ENCODE measurements at places on chromosomes 1 and 21. TPM values are rescaled to one million over a fixed set of nuclear protein-coding genes. Genes with fewer than 3 reads are reported as not detected.

DNA sequence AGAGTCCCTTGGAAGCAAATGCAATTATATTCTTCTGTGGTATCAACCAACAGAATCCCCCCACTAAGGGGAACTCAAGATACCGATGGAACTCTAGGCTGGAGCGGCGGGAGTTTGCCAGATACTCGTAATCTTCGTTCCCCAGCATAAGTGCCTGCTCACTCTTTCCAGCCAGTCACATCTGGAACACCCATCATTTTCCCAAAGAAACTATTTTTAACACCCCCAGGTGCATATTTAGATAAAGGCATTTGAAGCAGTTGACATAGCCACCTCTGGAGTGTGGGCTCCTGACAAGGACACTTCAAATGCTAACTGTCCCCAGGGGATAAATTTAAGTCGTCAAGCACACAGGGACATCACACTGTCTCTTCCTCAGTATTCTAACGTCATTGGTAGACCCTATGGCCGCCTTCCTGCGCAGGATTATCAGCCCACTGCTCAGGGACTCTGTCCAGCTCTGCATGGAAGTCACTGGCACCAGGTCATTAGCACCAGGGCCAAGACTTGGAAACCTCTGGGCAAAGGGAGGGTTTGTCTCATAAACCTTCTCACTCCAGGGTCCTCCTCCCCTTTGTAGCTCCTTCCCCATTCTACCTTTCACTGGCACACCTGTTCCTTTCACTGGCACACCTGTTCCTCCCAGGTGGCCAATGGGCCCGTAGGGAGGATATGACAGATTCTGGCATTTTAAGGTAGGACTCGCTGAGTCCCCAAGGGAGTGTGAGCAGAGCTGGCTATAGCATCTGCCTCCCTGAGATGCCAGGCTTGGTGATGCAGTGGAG, 48.8 kb downstream of the H3-3A start:
- no peak for DNase-seq

FCGR3B gene
- total RNA-seq: not detected

- DNase-seq: no peak
Observed at GRCh38 chr1:64769971-64770370, 25.1 kb downstream of the RAVER2 start.

GRCh38 chr1:185376840-185377635, 60.0 kb upstream of the IVNS1ABP start:
- no peak for DNase-seq

DNA sequence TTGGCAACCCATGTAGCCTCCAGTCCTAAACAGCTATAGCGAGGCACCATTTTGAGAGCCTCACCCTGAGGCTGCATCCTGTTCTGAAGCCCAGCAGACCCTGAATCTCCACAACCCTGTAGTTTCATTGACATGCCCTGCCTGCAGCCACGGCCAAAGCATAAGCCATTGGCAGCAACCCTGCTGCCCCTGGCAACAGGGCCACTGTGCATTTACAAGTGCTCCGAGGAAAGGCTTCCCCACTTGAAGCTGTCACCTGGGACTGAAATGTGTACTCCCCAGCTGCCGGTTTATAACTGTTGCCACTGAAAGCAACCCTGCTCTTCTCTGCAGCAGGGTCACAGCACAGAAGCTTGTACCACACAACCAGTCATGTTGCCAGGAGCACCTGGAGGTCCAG, 124.2 kb upstream of the OLFM3 start:
- DNase-seq: no peak

PLA2G2E gene
- not detected for total RNA-seq

PODN gene
- total RNA-seq: 6.5 TPM

DNA sequence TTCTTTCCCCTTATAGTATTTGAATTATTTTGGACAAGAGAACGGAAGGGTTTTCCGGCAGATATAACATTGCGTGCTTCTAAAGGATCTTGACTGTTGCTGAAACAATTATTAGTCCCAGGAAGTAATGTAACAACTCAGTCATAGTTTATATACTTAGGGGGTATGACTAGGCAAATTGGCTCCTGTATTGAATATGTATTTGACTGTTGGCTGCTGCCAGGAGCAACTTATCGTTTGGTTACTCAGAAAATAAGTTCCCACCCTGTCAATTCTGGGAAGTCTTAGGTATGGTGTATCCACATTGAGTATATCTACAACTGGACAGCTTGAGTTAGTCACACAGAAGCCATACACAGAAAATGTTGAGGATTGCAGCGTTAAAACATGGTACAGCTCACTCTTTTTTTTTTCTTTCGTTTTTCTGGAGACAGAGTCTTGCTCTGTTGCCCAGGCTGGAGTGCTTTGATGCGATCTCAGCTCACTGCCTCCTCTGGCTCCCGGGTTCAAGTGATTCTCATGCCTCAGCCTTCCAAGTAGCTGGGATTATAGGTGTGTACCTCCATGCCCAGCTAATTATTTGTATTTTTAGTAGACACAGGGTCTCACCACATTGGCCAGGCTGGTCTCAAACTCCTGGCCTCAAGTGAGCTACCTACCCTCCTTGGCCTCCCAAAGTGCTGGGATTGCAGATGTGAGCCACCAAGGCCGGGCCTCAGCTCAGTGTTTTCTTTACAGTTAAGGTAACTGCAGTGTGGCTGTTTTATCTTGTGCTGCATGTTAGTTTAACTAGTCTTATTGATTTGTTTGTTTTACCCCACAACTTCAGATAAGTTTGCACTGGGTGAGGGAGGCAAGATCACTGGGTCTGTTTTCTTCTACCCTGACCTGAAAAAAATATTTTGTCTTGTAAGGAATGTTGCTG, 10.2 kb downstream of the SMAP2 start:
- no peak for DNase-seq

DNA sequence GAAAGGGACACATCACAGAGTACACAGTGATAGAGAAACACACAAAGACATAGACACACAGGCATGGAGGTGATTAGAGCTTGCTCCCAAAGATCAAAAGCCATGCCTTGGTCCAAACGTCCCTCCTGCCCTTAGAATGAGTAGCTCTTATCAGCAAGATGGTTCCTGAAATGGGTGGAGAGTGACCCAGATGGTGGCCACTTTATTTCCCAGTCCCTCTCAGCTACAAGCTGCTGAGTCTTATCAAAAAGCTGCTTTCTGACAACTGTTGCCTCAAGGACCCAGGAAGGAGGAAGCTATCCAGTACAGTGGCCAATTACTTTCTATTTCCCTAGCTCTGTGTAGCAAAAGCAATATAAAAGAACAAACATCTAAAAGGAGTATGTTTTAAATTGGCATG, 7.7 kb upstream of the CLCA1 start:
- no peak for DNase-seq

- DNase-seq: no peak
Observed at GRCh38 chr1:155297384-155297783, 3.9 kb downstream of the PKLR start.

GRCh38 chr1:69175053-69175452, 392.7 kb upstream of the LRRC7 start:
- DNase-seq: no peak

DNA sequence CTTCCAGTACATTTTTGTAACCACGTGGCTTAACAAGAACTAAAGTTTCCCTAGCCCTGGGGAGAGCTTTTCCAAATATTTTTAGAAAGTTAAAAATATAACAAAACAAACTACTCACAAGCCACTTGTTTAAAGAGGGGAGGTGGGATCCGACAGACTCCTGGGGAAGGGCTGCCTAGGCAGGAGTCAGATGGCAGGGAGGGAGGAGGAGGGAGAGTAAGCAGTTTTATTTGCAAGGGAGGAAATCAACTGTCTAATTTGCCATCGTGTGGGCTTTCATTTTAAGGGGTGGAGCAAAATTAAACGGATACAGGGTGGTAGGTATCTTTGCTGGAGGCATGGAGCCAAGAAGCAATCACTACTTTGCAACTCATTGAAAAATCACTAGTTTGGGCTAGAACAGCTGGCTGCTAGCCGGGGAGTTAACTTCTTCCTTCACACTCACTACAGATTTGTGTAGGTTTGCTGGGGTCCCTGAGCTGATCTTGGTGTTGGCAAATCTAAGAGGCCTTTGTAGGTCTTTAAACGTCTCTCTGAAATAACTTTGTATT, 8.8 kb downstream of the BARHL2 start:
- no peak for DNase-seq

DNA sequence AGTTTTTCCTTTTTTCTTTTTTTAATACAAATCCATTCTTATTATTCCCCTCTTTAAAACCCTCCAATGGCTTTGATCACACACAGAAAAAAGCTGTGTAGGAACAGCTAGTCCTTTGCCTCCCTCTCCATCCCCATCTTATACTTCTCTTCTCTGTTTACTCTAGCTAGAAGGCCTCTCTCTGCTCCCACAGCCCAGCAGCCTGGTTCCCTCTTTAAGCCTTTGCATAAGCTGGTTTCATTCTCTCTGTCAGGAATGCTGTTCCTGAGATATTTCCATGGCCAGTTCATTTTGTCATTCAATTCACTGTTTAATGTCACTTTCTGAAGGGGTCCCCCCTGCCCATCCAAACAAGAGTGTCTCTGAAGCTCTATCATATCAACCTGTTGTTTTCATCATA, 143.3 kb upstream of the ST6GALNAC5 start:
- DNase-seq: no peak

GRCh38 chr1:23616292-23616824, 57.1 kb upstream of the ID3 start:
- DNase-seq: no peak

GRCh38 chr1:76473591-76473990, 393.7 kb upstream of the ST6GALNAC5 start:
- DNase-seq: no peak

DNA sequence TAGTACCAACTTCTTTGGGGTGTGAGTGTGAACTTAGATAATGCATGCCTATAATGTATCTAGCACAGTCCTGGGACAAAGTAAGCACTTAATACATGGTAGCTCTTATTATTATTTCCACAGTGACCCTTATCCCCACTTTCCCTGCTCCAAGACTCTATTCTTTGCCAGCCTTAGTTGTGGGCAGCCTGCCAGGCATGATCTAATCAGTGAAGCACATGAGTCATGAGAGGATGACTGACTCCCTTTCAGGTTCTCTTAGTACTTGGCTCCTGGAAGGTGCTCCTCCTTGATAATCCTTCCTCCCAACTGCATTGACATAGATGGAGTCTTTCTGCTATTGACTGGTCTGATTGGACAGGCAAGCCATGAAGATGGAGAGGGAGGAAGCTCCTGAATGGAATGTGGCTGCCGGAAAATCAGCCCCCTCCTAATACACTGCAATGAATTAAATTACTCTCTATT, 17.4 kb upstream of the GNG12 start:
- DNase-seq: no peak

- no peak for DNase-seq
Observed at GRCh38 chr1:209104646-209105045, 478.9 kb upstream of the CAMK1G start.

- no peak for DNase-seq
Observed at GRCh38 chr21:20377250-20377649, 621.0 kb upstream of the NCAM2 start.

DNA sequence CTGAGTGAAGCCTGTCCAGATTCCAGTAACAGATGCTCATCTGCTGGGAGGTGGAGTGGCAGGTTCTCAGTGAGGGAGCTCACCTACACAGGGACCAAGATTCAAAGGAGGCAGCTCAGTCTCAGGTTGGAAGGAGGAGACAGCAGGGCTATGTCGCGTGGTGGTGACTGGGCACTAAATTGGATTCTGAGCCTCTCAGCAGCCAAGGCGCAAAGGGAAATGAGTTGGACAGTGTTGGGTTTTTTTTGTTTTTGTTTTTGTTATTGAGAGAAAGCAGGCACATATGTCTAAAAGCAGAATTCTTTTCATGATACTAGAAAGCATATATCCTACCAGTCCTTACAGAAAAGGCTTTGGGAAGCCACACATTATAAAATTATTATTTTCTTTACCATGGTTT, 26.2 kb downstream of the UMODL1 start:
- no peak for DNase-seq

DNA sequence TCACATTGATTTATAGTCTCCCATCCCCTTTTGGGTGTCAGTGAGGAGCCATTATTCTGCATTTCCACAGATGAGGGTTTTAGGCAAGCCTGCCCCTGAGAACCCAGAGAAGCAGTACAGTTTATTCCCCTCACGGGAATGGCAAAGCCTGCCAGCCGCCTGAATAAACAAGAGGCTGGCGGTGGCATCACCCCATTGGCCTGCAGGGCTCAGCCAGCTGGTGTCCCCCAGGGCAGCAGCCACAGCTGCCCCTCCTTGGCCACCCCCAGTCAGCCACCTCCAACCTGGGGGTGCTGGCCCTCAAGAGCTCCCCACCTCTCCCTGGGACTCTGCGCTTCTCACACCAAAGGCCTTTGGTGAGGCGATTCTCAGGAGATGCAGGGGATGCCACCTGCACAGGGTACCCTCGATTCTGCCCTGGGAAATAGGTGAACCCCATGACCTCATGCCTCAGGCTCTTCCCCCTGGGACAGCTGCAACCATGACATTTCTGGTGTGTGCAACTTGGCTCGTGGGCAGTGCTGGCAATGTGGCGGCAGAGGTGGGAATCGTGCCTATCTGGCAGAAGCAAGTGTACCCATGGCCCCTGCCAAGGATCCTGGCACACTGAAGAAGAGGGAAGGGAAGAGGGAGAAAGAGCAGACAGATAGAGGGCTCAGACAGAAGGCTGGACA, 14.0 kb downstream of the OLFML2B start:
- no peak for DNase-seq

PCSK9 gene
- 2.2 TPM for total RNA-seq

GRCh38 chr1:21289700-21290545, at the start of gene ECE1:
Gene ECE1, minus strand, starts transcription at chr1:21290463. Its CDS starts 49 bp downstream, at chr1:21290414.
- DNase-seq: no peak

DNA sequence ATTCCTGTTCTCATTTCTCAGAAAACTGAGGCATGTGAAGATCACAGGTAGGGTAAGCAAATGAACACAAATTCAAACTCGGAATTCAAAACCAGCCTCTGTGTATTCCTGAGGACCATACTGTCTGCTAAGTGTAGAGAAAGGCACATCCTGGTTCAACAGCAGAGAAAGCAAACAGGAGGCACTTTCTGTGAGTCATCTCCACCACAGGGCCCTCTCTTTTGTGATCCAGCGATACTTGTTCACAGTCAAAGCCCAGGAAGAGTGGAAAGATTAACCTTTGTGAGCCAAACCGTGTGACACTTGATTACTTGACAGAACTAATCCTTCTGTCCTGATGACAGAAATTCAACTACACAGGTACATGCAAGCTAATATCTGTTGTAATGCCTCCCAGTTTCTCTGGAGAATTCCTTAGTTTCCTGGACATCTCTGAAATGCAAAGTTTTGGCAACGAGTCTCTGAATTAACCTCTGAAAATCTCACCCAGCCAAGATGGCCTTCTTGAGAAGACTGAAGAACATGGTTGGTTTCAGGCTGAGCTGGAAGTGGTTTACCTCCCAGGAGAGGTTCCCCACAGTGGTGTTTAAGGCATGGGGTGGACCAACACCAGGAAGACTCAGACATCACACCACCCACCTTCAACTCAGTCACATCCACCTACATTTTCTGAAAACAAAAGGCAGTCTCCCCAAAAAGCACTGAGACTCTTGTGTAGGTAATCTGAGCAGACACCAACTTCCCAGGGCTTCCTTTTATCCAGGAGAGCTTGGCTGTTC, 98.2 kb upstream of the ERG start:
- DNase-seq: no peak

S100A5 gene
- 1.0 TPM for total RNA-seq

LDLRAD1 gene
- not detected for total RNA-seq
